CMK (cell line): ENCODE measurements at places on chromosomes 3 and 15.

DNA sequence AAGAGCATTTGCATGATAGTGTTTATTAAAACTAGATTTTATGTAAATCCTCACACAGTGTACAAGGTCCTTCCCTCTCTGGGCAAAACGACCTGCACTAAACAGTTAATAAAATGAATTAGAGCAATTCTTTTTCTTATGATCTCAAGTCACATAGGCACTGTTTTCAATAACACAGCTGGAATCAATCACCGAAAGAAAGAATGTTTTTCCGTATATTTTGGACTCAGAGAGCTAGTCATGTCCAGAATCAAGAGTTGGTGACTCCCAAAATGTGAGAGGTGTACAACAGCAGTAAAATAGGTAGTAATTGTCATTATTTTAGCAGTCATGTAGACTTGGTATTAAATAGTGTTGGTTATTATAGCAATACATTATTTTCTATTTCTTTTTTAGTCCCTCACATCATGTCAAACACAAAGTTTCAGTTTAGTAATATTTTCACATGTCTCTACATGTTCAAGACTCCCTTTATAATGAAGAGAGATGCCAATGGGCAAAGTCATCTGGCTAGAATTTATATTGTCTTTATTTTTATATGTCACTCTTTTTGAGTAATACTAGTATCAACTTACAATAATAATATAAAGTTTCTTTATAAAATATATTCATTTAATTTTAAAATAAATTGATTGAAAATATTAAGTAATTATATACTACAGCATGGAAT, 448.6 kb upstream of the CDIN1 start:
- DNase-seq = no peak

DNA sequence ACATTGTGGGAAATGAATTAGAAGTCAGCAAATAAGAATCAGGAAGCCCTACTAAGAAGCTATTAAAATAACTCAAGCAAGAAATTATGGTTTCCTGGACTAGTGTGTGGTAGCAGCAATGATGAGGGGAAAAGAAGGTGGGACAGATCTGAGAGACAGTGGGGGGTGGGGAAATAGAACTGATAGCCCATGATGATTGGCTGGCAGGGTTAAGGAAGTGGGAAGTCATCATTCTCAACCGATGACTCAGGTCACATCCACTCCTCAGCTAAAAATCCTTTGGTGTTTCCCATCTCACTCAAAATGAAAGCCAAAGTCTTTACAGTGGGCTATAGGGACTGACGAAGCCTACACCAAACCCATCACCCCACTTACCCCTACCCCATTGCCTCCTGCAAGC, 153.9 kb upstream of the ARHGEF26 start:
- DNase-seq = no peak

DNA sequence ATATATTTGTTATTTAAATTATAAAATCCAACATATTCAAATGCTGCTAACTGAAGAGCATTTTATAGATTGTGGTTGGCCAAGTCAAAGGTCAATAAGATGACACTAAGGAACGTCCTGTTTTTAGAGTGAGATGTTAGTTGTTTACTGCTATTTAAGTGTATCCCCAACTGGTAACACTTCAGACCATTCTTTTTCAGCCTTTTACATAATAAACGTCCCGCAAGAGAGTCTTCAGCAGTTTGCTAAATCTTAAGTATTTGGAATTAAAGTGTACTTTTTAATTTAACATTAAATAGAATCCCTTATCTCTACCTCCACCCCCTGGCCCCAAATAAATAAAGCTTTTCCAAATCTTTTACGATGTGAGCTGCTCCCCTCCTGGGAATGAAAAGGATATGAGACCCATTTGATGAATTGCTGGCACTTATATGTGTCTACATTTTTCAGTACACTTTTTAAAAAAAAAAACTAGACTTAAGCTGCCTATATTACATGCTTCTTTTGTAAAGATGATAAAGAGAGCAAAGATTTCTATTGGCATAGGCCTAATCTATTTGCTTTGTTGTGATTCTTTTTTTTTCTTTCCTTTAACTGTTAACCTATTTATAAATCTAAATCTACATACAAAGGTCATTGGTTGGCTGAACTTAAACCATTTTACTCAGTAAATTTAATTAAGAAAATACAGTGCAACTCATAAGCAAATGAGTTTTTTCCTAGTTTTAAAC, 101.8 kb upstream of the SKOR1 start:
- no peak for DNase-seq

DNA sequence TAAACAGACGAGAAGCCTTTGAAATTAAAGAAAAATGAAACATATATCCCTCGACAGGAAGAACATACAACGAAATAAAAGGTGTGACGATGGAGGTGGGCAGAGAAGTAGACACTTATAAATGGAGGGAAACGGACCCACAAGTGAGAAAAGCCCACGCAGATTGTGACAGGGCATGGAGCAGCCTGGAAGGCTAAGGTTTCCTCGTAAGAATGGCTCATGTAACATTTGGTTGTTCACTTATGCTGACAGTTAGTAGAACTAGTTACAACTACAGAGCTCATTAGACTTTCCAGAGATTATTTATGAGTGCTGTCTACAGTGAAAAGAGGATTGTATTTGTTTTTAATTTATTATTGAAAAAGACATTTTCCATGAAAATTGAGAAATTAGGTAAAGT, 82.6 kb downstream of the NR1I2 start:
- no peak for DNase-seq

DNA sequence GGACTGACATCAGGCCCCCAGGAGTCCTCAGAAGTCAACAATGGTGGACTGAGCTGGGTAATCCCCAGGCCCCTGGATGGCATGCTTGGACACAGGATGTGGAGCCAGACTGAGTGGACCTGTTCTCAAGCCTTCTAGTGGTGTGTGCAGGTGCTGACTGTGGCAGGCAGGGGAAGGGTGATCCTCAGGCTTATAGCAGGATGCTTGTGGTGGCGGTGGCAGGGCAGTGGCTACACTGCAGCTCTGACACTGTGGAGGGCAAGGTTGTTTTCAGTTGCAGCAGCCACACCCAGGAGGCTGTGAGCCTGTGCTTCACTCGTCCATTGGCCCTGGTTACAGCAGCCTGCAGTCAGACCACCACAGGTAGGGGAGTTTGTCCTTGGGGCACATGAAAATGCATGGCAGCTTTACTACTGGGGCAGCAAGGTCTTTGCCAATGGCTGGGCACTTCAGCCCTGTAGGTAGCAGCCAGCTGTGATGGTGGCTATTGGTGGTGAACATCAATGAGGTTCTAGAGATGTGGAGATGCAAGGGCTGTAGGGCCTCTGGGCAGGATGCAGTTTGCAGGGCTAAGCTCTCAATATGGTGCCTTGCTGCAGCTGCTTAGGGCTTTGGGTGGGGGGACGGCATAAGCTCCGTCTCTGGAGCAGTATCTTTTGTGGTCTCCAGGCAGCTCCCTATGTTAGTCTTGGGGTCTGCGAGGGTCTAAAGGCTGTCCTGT, 17.5 kb upstream of the MYO5A start:
- no peak for DNase-seq

- no peak for DNase-seq
Measured at GRCh38 chr3:78258798-78259197, 1218.9 kb downstream of the ROBO2 start.

GRCh38 chr3:49339581-49339940, 292 bp downstream of the USP4 start:
- DNase-seq = no peak

GRCh38 chr3:133843634-133844033, 38.0 kb downstream of the SRPRB start:
- no peak for DNase-seq

DNA sequence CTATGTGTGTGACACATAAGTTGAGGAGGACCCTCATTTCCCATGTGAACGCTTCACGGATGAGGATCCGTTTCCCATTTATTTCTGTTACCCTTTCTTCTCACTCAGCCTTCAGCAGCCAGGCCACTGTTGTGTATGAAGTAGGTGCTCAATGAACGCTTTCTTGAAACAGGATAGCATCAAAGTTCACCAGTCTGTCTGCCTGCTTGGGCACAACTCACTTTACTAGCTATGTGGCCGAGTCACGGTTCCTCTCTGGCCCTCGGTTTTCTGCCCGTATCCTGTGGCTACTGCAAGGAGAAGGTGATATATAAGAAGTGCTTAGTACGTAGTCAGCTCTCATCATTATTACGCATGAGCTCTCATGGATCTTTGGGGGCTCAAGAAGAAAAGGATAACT, 22.4 kb downstream of the ACSBG1 start:
- no peak for DNase-seq

DNA sequence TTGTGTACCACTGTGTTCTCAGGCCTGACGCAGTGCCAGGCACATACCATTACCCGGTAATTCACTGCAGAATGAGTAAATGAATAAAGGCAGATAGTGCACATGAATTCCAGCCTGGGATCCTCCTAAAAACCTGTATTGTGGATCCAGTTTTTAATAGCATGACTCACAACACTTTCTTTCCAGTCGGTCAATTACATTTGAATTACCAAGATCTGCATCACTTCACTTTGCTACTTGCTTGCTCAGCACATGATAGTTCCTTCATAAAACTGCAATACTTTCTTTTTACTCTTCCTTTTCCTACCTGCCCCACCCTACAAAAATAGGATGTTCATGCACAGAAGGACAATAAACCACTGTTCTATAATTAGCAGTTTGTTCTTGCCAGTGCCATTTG, 553.8 kb downstream of the MAGI1 start:
- DNase-seq = no peak

DNA sequence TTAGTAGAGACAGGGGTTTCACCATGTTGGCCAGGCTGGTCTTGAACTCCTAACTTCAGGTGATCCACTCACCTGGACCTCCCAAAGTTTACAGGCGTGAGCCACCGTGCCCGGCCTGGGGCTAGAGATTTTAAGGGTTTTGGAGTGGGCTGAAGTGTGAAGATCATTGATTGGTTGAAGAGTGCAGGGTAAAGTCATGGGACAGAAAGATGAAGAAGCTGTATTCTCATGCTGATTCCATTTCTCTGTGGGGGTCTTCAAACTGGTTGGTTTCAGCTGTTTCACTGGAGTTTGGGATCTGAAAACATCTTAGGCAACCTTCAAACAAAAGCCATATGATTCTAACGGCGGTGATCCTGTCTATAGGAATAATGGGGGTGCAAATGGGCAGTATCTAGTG, 52.1 kb downstream of the GATM start:
- no peak for DNase-seq

GRCh38 chr3:146682171-146682570, 77.0 kb upstream of the PLSCR5 start:
- no peak for DNase-seq

- no peak for DNase-seq
Measured at GRCh38 chr15:29322415-29322814, 52.8 kb upstream of the NSMCE3 start.

GRCh38 chr15:62826561-62826960, 216.0 kb upstream of the TPM1 start:
- DNase-seq = no peak

GRCh38 chr15:40618023-40618422, 24.0 kb downstream of the KNL1 start:
- no peak for DNase-seq
